Endothelial cell of umbilical vein (primary cell): ENCODE measurements at places on chromosomes 5 and 9. TPM values are rescaled to one million over a fixed set of nuclear protein-coding genes. Genes with fewer than 3 reads are reported as not detected.

DNA sequence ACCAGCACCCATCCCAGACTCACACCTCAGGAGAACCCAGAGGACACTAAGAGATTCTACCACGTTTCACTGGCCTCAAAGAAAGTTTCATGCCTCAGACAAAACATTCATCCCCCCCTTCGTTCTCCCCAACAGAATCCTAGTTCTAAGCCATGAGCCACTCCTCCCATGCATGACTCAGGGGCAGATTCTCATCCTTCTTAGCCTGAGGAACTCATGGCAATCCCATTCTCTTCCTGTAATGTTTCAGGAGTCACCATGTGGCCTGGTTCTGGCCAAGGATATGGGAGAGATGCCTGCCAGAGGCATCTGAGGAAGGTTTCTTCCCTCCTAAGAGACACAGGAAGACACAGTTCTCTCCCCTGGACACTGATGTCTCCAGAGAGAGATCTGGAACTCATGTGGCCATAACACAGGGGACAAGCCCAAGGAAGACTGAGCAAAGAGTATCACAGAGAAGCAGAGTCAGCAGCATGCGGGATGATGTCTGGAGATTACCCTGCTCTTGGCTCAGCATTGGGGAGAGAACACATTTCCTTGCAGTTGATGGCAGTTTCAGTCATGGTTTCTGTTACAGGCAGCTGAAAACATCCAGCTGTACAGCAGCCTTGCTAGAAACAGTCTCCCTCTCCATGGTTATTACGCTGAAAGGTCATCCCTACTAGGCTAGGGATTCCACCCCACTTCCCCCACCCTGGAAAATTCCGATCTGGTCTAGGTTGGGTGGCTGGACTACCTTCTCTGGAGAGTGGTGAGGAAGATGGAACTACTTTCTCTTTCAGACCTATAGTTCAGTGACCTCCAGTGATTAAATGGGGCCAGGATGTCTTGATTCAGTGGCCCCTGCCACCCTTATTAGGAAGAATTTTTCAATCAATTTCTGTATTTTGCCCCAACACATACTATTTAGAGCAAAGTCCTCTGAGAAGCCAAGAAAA, 115.4 kb downstream of the ZNF608 start:
- DNase-seq: no peak

DNA sequence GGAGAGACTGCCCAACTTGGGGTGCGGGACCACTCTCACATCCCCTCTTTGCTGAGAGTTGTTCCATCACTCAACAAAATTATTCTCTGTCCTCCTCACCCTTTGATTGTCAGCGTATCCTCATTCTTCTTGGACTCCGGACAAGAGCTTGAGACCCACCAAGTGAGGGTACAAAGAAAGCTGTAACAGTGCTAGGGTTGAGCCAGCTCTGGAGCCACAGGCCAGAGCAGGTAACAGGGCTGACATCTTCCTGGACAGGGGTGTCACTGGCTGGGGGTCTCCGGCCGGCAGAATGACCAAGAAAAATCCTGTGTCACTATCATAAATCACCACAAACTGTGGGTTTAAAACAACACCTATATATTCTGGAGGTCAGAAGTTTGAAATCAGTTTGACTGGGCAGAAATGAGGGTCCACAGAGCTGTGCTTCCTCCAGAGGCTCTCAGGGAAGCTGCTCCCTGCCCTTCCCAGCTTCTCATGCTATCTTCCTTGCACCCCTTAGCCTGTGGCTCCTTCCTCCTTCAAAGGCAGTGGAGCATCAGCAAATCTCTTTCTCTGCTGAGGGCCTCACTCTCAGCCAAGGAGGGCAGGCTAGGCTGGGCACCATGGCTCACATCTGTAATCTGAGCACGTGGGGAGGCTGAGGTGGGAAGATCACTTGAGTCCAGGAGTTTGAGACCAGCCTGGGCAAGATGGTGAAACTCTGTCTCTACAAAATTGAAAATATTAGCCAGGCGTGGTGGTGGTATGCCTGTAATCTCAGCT, 4.1 kb upstream of the BBLN start:
- no peak for DNase-seq

- no peak for DNase-seq
Observed at GRCh38 chr5:176980818-176981217, 25.8 kb downstream of the UIMC1 start.

PTGS1 gene
- total RNA-seq: 14.6 and 45.2 TPM in 2 replicates
